ENCODE measurements at places on chromosomes 12 and 14. TPM values are rescaled to one million over a fixed set of nuclear protein-coding genes. Genes with fewer than 3 reads are reported as not detected.

The TAS2R8 gene
- not detected for total RNA-seq

The ANO4 gene
- 0.32 TPM for total RNA-seq

DNA sequence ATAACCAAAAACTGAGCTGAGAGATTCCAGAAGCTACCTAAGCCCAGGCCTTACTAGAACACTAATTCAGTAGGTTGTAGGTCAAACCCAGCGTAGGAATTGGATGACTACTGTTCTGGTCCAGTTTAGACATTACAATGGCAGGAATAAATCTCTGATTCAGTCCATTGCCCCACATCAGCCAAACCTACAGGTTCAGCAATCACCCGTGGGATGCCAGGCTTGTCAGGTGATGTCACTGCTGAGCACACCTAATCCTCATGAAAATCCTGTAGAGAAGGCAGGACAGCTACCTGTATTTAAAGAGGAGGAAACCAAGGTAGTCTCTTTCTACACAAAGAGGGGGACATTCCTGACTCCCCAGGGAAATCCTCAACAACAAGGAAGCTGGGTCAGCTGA lies 63.7 kb downstream of the RFX4 start:
- DNase-seq, result no peak

DNA sequence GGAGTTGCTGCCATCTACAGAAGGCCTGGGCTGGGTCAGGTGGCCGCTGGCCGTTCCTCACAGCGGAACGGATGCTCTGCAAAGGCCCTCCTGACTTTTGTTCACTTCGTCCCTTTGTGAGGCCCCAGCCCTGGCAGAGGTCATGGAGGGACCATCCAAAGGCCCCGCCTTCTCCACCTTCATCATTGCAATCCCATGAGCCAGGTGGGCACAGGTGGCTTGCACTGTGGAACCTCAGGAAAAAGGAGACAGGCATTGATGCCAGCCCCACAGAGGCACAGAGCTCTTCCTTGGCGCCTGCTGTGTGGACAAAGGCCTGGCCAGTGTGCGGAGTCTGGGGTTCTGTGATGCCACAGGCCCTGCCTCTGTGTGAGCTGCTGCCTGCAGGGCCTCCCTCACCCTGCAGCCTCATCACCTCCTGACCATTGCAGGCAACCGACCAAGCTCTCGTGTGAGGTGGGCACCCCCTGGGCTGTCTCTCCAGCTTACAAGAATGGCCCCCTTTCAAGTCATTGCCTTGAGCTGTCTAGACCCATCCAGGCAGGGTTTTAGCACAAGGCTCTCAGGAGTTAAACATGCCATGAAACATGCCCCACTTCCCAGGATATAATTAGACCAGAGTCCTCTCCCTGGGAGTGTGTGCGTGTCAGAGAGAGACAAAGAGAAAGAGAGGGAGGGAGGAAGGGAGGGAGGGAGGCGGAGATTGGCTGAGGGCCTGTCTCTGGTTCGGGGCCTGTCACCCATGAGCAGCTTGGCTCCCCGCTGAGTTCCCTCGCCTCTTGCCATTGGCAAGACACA lies 19.3 kb downstream of the NFKBIA start:
- peak; percentile 89 for DNase-seq
